ENCODE measurements at places on chromosomes 4 and X. TPM values are rescaled to one million over a fixed set of nuclear protein-coding genes. Genes with fewer than 3 reads are reported as not detected.

- peaks cover 10% of the 10 kb centered on the region for H3K36me3 ChIP-seq
- no peaks in the 10 kb centered on the region for H3K27me3 ChIP-seq
- no peaks in the 10 kb centered on the region for H3K4me1 ChIP-seq
- no peak overlapping the region for H3K4me3 ChIP-seq
- H3K27ac ChIP-seq = no peak overlapping the region
- no peak for DNase-seq
Measured at GRCh38 chrX:20181598-20182329, 40.1 kb upstream of the EIF1AX start.

- no peak overlapping the region for H3K27ac ChIP-seq
- H3K27me3 ChIP-seq = no peaks in the 10 kb centered on the region
- H3K4me3 ChIP-seq = no peak overlapping the region
- no peak for DNase-seq
- H3K4me1 ChIP-seq = no peaks in the 10 kb centered on the region
- H3K36me3 ChIP-seq = peaks cover 3% of the 10 kb centered on the region
Measured at GRCh38 chr4:140947506-140947905, 185.8 kb downstream of the RNF150 start.

HPGDS gene
- not detected for total RNA-seq

SAGE1 gene
- total RNA-seq = not detected

GRCh38 chr4:7710576-7711306, 228.9 kb downstream of the AFAP1 start:
- peaks cover 12% of the 10 kb centered on the region for H3K4me1 ChIP-seq
- no peaks in the 10 kb centered on the region for H3K27me3 ChIP-seq
- DNase-seq = no peak
- peaks cover 4% of the 10 kb centered on the region for H3K36me3 ChIP-seq

DNA sequence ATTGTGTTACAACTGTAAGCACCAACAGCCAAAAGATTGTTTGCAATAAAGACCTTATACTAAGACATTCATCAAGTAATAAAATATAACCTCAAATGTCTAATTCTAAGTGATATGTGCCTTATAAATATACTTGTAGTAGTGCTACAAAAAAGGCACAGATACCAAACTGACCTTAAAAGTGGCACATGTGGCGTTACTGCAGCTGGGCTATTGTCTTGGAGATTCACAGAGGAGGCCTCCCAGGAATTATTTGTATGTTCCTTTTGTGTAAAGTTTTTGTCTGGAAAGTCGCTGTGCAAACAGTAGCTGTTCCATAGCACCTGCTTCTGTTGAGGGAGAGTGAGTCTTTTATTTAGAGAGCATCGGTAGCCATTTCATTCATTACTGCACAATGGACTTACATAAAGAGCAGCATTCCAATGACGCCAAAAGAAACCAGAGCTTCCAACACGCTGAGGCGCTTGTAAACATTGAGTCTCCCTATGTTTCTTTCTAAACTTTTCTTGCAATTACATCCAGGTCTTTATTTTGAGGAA, 143.7 kb downstream of the RPA4 start:
- no peaks in the 10 kb centered on the region for H3K36me3 ChIP-seq
- no peaks in the 10 kb centered on the region for H3K27me3 ChIP-seq
- no peak for DNase-seq
- peak overlapping the region; percentile 9 for H3K4me3 ChIP-seq
- H3K4me1 ChIP-seq = peaks cover 9% of the 10 kb centered on the region

DNA sequence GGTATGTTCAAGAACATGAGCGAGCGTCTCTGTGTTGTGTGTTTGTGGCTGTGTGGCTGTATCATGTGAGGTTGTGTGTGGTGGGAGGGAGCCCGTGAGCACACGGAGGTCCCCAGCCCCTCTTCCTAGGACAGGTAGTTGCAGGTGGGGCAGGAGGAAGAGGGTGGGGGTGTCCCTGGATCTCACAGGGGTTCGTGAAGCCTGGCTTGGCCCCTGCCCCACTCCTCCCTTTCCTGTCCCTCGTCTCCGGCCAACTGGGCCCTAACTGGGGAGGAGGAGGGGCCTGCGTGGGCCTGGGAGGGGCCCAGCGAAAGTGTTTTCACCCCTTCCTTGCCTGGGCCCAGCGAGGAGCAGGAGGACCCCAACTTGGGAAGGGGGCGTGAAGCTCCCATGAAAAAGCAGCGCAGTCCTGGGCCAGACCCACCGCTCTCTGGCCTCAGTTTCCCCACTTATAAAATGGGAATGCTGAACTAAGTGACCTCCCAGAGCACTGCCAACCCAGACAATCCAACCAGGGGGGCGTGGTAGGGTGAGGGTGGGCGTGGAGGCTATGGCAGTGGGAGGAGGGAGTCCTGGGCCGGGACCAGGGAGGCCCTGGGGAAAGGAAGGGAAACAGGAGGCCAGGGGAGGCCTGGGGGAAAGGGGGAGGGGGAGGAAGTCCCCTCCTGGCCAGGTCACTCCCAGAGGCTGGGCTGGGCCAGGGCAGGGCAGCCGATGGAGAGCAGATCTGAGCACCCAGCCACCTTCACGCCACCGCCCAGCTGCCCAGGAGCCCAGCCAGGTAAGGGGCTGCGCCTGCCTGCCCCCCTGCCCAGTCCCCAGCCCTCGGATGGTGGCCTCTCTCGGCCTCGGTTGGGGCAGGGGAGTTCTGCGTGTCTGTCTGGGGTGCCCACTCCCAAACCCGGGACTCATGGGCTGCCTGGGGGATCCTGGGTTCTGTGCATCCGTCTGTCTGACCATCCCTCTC, at the start of gene AVPR2:
TSS of gene AVPR2 (plus strand) at position 683 of the 967 bp plus-strand sequence. CDS start 473 bp downstream, outside the sequence.
- H3K4me1 ChIP-seq = no peaks in the 10 kb centered on the region
- no peaks in the 10 kb centered on the region for H3K36me3 ChIP-seq
- H3K4me3 ChIP-seq = no peak within 1 kb of the TSS
- no peak within 1 kb of the TSS for H3K27ac ChIP-seq

PDGFC gene
- total RNA-seq = 18.1 TPM

- no peak overlapping the region for H3K27ac ChIP-seq
- no peak for DNase-seq
- H3K36me3 ChIP-seq = no peaks in the 10 kb centered on the region
- H3K27me3 ChIP-seq = no peaks in the 10 kb centered on the region
Measured at GRCh38 chrX:153692003-153692402, 4.3 kb downstream of the SLC6A8 start.

GRCh38 chrX:724256-724655, 93.7 kb downstream of the SHOX start:
- no peaks in the 10 kb centered on the region for H3K27me3 ChIP-seq
- DNase-seq = no peak
- H3K4me1 ChIP-seq = no peaks in the 10 kb centered on the region
- peak overlapping the region; percentile 60 for H3K27ac ChIP-seq
- H3K4me3 ChIP-seq = peak overlapping the region; percentile 10
- no peaks in the 10 kb centered on the region for H3K36me3 ChIP-seq

- H3K27ac ChIP-seq = no peak overlapping the region
- H3K36me3 ChIP-seq = no peaks in the 10 kb centered on the region
- H3K4me3 ChIP-seq = no peak overlapping the region
- H3K4me1 ChIP-seq = no peaks in the 10 kb centered on the region
- DNase-seq = no peak
- H3K27me3 ChIP-seq = peaks cover 6% of the 10 kb centered on the region
Measured at GRCh38 chr4:141391771-141392170, 171.1 kb downstream of the ZNF330 start.

DNA sequence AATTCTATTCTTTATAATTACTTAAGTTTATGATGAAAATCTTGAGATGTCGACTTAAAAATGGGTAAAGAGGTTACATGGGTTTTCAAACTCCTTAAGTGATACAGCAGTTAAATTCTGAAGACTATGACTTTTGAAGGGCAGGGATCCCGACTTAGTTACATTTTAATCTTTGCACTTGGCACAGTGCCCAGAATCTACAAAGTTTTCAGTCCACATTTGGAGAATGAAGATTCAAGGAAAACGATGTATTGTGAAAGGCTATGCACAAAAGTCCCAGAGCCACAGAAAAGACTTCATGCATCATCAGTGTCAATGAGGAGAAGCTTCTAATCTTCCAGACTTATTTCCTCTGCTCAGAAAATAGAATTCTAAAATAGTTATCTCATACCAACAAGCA, 36.3 kb upstream of the GRPR start:
- no peaks in the 10 kb centered on the region for H3K36me3 ChIP-seq
- DNase-seq = no peak
- H3K27ac ChIP-seq = no peak overlapping the region
- no peaks in the 10 kb centered on the region for H3K27me3 ChIP-seq
